ENCODE measurements at places on chromosomes 12 and 14. TPM values are rescaled to one million over a fixed set of nuclear protein-coding genes. Genes with fewer than 3 reads are reported as not detected.

The OTUB2 gene
- total RNA-seq: 0.12 TPM

The SDR9C7 gene
- not detected for total RNA-seq

- DNase-seq: no peak
Measured at GRCh38 chr14:78951602-78952001, 781.4 kb downstream of the NRXN3 start.

DNA sequence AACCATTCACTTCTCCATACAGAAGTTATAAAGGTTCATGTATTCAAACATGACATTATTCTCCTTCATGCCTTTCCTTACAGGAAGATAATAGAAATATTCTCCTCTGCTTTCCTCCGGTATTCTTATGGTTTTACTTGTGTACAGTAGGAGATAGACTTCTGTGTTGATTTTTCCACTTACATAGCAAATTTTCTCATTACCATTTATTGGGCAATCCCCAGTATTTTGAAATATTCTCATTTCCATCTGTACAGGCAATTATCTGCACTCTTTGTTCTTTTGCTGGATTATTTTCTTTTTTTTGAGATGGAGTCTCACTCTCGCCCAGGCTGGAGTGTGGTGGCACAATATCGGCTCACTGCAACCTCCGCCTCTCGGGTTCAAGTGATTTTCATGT, 11.0 kb downstream of the PXMP2 start:
- no peak for DNase-seq

DNA sequence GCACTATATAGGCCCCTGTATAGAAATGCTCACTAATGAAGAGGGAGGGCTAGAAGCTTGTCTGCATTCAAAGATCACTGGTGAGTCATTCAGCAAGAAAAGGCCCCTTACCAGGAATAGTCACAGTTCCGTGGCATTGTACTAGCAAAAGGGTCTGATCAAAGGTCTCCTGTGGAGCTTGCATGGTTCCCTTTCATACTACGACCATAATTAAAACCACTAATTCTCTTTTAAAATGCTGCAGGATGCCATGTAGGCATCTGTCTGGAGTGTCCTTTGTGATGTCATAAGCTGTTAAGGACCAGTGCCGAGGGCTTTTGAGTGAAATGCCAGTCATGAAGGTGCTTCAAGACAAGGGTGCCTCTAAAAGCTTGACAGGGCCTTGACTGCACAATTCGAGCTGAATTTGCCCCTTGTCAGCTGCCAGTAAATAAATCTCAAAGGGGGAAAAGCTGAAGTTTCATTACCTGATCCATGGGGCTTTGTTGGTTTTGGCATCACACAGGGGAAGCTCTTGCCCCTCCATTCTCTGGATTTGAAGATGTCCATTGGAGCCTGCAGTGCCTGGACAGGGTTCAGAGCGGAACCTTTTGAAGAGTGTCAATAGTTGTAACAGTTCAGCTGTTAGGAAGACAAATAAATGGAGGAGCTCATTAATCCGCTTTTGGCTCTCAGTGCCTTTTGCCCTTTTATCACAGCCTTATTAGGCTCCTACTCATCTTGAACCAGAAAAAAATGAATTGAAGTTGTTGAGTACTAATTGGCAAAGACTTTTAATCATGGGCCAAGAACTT, 69.1 kb downstream of the TMEM260 start:
- DNase-seq: no peak

GRCh38 chr14:77228056-77228455, 43.0 kb downstream of the NGB start:
- DNase-seq: no peak

DNA sequence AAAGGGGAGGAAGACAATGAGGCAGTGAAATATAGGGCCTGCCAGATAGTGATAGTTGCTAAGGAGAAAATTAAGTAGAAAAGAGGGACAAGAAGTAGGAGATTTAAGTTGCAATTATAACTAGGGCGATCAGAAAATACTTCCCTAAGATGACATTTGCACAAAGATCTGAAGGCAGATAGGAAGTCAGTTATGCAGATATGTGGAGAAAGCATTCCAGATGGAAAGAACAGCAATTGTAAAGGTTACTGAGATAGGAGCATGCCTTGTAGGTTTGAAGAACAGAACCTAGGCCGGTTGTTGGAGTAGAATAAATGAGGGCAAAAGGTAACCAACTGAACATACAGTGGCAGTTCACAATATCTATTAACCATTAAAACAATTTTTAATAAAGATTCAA, 21.4 kb upstream of the ACTR6 start:
- no peak for DNase-seq
